NCI-H2107 (cell line): ENCODE measurements at places on chromosomes 16 and 17.

DNA sequence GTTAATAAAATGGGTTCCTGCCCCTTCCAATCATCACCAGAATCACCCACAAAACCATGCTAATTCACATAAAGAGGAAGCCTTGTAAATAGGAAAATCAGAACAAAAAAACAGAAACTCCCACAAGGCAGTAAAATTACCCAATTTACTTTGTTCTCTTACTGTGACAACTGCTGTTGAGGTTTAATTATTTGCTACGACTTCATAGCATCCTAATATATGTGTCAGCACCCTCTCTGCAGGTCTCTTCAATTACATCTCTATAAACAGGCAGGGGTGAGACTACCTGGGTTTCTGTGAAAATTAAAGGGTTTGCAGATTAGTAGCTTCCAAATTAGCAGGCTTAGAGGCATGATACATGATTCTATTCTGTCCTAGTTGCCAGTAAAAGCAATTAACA lies 2.7 kb downstream of the WDR59 start:
- DNase-seq, result no peak

GRCh38 chr17:60493847-60494321 lies 32.2 kb downstream of the APPBP2 start:
- DNase-seq, result no peak

- DNase-seq, result no peak
Observed at GRCh38 chr17:41448506-41448905, 7.7 kb upstream of the KRT38 start.

DNA sequence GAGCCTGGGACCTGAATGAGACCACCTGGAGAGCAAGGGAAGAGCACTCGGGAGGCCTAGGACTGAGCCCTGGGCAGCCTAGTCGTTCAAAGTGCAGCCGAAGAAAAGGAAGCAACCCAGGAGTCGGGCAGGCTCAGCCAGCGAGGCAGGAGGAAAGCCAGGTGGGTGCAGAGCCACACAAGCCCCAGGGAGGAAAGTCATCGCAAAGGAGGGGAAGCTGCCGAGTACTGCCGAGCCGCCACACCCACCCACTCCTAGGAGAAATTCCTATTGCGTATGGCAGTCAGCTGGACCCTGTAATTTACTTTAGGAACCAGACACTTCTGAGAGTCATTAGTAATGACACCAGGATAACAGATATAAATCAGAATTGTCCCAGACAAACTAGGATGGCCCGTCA lies 187.6 kb downstream of the KATNIP start:
- no peak for DNase-seq

- DNase-seq, result no peak
Observed at GRCh38 chr16:31196324-31197088, 6.1 kb downstream of the PYCARD start.

- no peak for DNase-seq
Observed at GRCh38 chr17:67990909-67991308, 5.4 kb downstream of the C17orf58 start.

GRCh38 chr17:77433385-77434135 lies 292.8 kb downstream of the SEC14L1 start:
- DNase-seq, result no peak

DNA sequence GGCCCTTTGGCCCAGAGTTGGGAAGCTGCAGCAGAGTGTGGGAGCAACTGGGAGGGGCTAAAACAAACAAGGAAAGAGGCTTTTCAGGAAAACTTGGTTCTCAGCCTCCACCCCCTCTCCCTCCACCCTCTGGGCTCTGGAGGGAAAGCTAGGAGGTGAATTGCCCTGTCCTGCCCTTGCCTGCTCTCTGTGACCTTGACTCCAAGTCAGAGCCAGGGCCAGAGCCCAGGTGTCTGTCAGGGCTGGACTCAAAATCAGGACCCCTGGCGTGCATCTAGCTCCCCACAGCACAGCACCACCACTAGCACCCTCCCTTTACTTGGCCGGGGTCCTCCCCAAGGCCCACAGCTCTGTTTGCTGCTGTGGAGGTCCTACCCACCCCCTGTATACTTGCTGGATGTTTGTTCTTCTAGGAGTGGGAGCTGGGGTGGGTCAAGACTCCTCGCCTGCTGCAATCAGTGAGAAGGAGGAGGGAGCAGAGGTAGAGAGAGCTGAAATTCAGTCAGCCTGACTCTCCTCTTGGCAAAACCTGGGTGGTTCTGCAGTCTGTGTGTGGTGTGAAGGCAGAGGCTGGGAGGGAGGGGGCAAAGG lies 2.8 kb upstream of the NR1D1 start:
- DNase-seq, result no peak

DNA sequence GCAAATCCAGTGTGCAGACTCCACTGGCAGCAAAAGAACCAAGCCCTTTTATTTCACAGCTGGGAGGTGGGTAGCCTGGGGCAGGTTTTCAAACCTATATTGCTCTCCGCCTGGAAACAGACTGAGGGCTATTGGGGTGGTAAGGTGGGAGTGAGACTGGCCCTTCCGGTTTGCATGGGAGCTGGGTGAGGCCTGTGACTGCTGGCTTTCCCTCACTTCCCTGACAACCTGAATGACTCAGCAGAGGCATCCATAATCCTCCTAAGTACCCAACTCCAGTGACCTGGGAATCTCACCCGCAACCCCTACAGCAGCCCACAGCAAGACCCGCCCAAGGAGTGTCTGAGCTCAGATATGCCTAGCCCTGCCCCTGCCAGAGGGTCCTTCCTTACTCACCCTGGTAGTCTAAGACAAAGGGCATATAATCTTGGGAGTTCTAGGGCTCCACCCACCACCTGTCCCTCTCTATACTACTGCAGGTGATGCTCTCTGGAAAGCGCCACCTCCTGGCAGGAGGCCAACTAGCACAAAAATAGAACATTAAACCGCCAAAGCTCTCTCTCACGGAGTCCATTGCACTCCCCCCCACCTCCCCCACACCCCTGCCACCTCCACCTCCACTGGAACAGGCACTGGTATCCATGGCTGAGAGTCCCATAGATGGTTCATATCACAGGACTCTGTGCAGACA lies 602.0 kb upstream of the C16orf82 start:
- DNase-seq, result no peak

- no peak for DNase-seq
Observed at GRCh38 chr17:30074730-30075129, 41.9 kb upstream of the NSRP1 start.

GRCh38 chr17:75270218-75270965 lies 639 bp downstream of the MIF4GD start:
- no peak for DNase-seq

- no peak for DNase-seq
Observed at GRCh38 chr16:83205896-83206295, 579.1 kb downstream of the CDH13 start.

GRCh38 chr16:48879223-48880122 lies 269.5 kb upstream of the N4BP1 start:
- no peak for DNase-seq

DNA sequence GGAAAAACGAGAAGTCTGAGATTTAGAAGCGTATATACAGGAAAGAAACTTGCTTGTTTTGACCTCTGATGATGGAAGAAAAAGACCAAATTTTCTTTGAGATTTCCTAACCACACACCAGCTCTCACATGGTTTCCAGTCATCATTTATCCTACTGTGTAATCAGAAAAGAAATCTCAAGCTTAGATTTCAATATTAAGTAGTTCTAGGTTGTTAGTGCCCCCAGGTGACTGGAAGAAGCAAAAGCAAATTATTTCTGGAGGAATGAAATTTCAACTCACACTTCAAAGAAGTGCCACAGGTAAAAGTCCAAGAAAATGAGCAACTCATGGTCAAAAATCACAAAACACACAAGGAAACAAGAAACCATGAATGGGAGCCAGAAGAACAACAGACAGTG lies 51.8 kb upstream of the KDM6B start:
- DNase-seq, result no peak

- no peak for DNase-seq
Observed at GRCh38 chr17:82012640-82013295, 9.9 kb downstream of the CENPX start.

DNA sequence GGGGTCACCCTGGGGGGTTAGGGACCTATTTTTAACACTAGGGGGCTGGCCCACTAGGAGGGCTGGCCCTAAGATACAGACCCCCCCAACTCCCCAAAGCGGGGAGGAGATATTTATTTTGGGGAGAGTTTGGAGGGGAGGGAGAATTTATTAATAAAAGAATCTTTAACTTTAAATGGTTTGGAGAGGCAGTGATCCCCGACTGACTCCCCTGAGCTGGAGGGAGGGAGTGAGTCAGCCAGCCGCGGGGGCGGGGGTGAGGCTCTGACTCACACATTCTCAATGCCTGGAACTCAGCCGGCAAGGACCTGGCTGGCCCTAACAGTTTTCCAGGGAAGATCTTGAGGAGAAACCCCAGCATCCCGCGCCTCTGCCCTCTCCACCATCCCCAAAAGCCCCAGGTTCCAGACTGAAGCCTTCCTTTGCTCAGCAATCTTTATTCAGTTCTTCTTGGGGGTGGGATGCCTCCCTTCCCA lies 1.5 kb downstream of the HCFC1R1 start:
- DNase-seq, result no peak

- no peak for DNase-seq
Observed at GRCh38 chr16:17437127-17437720, 33.5 kb downstream of the XYLT1 start.

GRCh38 chr17:76026714-76027158 lies 370 bp downstream of the EVPL start:
- no peak for DNase-seq

DNA sequence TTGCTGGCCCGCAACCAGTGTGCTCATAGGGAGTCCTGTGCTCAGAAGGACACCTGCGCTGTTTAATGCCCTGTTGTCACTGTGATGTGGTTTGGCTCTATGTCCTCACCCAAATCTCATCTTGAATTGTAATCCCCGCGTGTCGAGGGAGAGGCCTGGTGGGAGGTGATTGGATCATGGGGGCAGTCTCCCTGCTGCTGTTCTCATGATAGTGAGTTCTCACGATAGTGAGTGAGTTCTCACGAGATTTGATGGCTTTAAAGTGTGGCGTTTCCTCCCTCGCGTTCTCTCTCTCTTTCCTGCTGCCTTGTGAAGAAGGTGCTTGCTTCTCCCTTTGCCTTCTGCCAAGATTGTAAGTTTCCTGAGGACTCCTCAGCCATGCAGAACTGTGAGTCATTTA lies 66.8 kb downstream of the AKAP1 start:
- no peak for DNase-seq

- no peak for DNase-seq
Observed at GRCh38 chr16:11964761-11965551, at the start of gene TNFRSF17. TSS of gene TNFRSF17 (plus strand) at chr16:11965210. CDS start at chr16:11965325, 115 bp downstream.

GRCh38 chr16:10113248-10113647 lies 69.0 kb downstream of the GRIN2A start:
- DNase-seq, result no peak

DNA sequence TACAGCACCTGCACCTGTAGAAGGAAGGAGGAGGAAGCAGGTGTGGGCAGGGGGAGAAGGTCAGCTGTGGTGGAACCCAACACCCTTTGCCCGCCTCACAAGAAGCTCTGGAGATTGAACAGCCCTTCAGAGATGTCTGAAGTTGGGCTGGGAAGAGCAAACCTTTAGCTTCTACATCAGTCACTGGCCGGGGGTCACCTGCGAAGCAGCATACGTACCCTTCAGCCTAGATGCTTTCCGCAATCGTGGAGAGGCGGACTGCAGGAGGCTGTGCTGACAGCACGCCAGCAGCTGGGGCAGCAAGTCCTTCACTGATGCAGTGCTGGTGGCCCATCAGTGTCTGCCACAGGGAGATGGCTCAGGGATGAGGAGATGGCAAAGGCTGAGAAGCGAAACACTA lies 5.2 kb upstream of the HS3ST3B1 start:
- no peak for DNase-seq

DNA sequence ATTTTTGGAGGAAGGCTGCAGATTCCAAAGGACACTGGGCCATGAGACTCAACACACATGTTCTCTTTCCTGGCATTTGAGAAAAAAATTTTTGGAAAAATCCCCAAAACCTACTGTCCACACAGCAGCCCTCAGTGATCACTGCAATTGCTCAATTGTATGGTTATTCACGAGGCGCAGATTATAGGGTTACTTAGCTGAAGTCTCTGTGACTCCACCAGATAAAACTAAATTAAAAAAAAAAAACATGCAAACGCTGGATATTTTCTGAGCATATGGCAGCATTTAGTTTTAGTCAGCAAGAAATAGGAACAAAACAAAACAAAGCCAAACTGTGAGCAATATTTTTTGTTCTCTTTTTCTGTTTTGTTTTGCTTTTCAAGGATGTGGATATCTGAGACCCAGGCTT lies 83.8 kb upstream of the FAM20A start:
- DNase-seq, result no peak

DNA sequence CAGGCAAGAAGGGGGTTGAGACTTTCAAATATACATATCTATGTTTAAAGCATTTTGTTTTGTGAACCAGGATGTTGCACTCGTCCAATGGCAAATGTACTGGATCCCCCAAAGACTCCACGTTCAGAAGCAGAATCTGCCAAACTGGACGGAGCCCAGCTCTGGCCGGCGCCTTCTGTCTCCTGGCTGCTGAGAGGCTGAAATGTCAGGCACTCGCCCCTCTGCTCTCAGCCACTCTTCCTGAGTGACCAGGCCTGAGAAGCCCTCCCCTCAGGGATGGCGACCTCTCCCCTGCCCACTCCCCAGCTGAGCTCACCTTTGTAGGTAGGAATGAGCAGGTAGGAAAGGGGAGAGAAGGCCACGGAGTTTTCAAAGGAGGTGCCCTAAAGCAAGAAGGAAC lies 187.5 kb upstream of the FOXF1 start:
- DNase-seq, result no peak

DNA sequence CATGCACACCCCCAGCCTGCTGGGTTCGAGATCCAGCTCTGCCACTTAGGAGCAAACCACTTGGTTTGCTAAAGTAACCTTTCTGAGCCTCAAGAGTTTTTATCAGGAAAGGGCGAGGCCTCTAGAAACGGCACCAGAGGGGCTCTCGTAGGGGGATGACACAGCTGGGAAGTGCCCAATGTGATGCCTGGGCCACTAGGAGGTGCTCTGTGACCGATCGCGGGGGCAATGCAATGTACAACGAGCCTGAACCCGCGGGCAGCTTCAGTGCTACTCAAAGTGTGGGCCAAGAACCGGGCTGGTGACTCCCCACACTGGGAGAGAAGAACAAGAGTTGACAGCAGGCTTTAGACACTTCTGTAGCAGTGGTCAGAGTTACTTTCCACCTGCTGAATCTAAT lies 9.4 kb downstream of the C16orf89 start:
- DNase-seq, result no peak

DNA sequence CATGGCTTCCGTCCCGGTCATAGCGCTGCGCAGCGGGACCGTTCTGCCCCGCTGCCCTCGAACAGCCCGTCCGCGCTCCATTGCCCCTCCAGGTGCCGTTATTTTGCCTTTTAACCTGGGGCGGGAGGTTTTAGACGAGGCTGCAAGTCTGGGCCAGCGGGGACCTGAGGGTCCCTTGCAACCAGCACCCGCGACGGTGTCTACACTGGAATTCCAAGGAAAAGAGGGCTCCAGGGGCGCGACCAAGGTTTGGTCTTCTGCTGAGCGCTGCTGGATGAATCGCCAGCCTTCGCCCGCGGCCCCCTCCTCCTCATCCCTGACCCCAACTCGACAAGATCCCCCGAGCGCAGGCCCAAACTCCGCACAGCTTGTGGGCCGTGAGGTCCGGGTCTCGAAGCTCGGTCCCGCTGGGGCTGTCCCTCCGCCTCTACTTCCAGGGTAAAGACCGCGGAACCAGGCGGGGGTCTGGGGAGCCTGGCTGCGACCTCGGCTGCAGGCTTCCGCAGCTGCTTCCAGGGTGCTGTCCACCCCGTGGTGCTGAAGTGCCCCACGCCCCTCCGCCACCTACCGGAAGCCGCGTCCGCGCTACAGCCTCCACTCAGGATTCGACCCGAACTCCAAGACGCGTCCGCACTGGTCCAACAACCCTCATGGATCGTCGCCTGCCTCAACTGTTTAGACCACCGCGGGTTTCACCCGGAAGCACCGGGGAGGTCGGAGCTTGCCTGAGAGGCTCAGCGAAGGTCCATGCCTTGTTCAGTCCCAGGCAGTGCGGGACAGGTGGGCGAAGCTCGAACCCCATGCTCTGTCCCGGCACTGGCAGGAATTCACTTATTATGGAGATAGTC lies 10.1 kb upstream of the CA4 start:
- no peak for DNase-seq
